Activated T-helper 17 cell treated with anti-CD3 and anti-CD28 coated beads, Interleukin-2, amount 50 U/mL, for 72 hours (primary cell): ENCODE measurements at places on chromosomes 2 and 18. TPM values are rescaled to one million over a fixed set of nuclear protein-coding genes. Genes with fewer than 3 reads are reported as not detected.

The CNTNAP5 gene
- total RNA-seq: not detected

The FTCDNL1 gene
- total RNA-seq: 2.4 TPM

The TLX2 gene
- total RNA-seq: 1.4 TPM

The UPP2 gene
- total RNA-seq: not detected

The TEX44 gene
- not detected for total RNA-seq

The CCDC138 gene
- total RNA-seq: 11.0 TPM

The CCDC74B gene
- total RNA-seq: 4.4 TPM

The SCYGR4 gene
- total RNA-seq: not detected

The DNAH6 gene
- total RNA-seq: 1.6 TPM
